ENCODE measurements at places on chromosomes 1 and 21. TPM values are rescaled to one million over a fixed set of nuclear protein-coding genes. Genes with fewer than 3 reads are reported as not detected.

The TMPRSS15 gene
- total RNA-seq: 0.06 TPM

DNA sequence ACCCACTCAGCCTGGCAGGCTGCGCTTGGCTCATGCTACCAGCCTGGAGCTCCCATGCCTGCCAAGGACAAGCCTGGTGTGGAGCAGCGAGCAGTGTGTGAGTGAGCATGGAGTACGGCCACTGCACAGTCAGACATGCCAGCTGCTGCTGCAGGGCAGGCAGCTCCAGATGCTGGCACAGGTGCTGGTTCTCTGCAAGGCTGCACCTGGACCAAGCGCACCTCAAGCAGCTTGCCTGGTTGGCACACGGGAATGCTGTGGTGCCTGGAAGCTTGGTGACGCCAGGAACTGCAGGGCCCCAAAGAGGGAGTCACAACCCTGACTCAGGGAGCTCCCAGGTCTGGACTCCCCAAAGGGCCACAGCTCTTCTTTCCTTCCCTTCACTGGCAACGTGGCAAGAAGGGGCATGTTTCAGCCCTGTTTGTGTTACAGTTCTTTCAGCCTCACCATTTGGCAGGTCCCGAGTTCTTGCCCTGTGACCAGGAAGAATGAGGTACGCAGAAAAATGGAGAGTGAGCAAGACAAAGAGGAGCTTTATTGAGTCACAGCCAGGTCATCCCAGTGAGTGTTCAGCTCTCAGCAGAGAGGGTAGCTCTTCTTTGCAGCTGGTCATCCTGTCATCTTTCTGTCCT is 26.1 kb downstream of the ACOT7 start:
- peak; percentile 42 for DNase-seq
- H3K4me1 ChIP-seq: peaks cover 7% of the 10 kb centered on the region
- H3K27ac ChIP-seq: no peak overlapping the region
- no peak overlapping the region for H3K4me3 ChIP-seq

GRCh38 chr1:31834501-31834900 is 18.7 kb upstream of the SPOCD1 start:
- H3K36me3 ChIP-seq: no peaks in the 10 kb centered on the region
- no peaks in the 10 kb centered on the region for H3K4me1 ChIP-seq
- H3K27me3 ChIP-seq: no peaks in the 10 kb centered on the region
- no peak for DNase-seq
- no peak overlapping the region for H3K4me3 ChIP-seq

DNA sequence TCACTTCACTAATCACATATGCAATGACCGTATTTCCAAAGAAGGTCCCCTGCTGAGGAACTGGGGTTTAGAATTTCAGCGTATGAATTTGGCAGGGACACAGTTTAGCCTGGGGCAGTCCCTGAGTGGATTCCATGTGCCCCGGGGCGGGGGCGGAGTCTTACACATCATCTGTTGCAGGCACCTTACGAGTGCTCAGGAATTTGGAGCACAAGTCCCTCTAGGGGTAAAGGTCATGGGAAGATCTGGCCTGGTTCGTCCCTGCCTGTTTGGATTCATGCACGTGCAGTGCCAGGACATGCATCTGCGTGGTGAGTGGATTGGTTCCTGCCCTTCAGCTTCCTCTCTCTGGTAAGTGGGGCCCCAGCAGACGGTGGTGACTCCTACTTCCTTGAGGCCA is 208.3 kb upstream of the C1orf174 start:
- no peaks in the 10 kb centered on the region for H3K27me3 ChIP-seq
- no peaks in the 10 kb centered on the region for H3K36me3 ChIP-seq
- no peak for DNase-seq
- no peak overlapping the region for H3K27ac ChIP-seq

- DNase-seq: no peak
- no peak overlapping the region for H3K27ac ChIP-seq
- peaks cover 16% of the 10 kb centered on the region for H3K4me1 ChIP-seq
- no peak overlapping the region for H3K4me3 ChIP-seq
- H3K36me3 ChIP-seq: no peaks in the 10 kb centered on the region
These were observed 271.6 kb upstream of the SGIP1 start for GRCh38 chr1:66262208-66262963.

- no peaks in the 10 kb centered on the region for H3K27me3 ChIP-seq
- H3K36me3 ChIP-seq: no peaks in the 10 kb centered on the region
- DNase-seq: no peak
- no peak overlapping the region for H3K27ac ChIP-seq
- no peak overlapping the region for H3K4me3 ChIP-seq
These were observed 8.2 kb downstream of the TTLL7 start for GRCh38 chr1:83990734-83991133.

DNA sequence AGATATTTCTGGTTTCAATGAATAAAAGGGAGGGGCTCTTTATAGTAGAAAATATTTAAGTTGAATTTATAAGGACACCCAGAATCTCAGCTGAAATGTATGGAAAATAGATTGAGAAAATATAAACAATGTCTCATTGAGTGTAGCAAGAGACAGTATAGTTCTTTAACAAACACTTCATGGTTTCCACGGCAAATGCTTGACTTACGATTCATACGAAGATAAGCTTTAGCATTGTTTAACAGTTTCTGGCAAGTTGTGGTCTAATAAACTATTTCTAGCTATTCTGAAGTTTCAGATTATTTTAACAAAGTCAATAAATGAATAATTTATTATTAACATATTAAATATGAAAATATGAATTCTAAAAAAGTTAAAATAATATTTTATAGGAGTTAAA is 1419.4 kb downstream of the KCNT2 start:
- H3K27ac ChIP-seq: no peak overlapping the region
- H3K4me3 ChIP-seq: no peak overlapping the region
- no peaks in the 10 kb centered on the region for H3K36me3 ChIP-seq
- H3K27me3 ChIP-seq: no peaks in the 10 kb centered on the region
- no peak for DNase-seq

All from heart right ventricle (tissue), 16 donors.